ENCODE measurements at places on chromosomes 13 and 19.

- DNase-seq, result no peak
These were observed 3.8 kb downstream of the PROSER1 start for GRCh38 chr13:39034085-39034484.

DNA sequence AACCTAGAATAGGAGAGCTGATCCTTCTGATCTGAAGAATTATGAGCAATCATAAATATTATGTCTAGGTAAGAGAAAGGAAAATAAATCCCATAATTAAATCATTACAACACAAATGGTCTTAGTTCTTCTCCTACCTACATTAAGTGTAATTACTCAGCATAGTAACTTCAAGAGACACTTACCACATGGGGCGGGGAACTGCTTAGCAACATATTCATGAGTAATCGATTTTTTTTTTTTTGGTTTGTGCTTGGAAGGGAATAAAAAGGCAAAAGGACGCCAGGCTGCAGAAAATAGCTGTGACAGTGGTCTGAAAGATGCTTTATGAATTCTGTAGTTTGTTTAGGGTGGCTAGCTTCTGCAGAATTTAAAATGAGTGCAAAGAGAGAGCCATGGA, 103.3 kb upstream of the HTR2A start:
- DNase-seq, result no peak

DNA sequence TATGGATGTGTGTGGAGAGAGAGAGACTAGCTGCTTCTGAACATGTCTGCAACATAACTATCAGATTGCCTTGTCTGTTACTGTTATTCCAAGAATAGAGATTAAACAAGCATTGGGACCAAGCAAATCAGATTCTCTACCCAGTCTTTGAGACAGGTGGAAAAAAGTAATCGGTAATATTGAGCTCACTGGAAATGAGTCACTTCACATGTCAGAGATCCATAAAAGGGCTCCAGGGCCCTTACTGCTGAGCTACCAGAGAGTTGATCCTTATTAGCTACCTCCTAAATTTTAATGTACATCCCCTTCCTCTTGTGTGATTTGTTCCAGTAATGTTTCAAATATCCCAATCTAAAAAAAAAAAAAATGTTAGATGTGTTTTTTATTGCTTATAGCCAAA, 2118.0 kb downstream of the PCDH9 start:
- DNase-seq, result no peak

DNA sequence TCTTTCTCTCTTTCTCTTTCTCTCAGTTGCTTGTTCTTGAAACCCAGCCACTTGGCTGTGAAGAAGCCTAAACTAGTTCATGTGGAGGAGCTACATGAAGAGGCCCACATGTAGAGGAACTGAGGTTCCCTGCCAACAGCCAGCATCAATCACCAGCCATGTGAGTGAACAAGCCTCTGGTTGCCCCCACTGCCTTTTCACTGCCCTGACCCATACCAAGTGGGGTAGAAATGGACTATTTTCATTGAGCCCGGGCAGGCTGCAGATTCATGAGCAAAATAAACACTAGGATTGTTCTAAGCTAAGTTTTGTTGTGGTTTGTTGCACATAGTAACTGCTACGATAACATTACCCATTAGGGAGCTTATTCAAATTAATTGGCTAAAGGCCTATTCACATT, 78.7 kb upstream of the FAM216B start:
- DNase-seq, result no peak

GRCh38 chr13:44219577-44220548, 153.8 kb upstream of the SERP2 start:
- no peak for DNase-seq

GRCh38 chr13:35720690-35721554, 244.4 kb upstream of the MAB21L1 start:
- no peak for DNase-seq

GRCh38 chr19:42196011-42197001, 21.2 kb downstream of the DEDD2 start:
- DNase-seq, result no peak

DNA sequence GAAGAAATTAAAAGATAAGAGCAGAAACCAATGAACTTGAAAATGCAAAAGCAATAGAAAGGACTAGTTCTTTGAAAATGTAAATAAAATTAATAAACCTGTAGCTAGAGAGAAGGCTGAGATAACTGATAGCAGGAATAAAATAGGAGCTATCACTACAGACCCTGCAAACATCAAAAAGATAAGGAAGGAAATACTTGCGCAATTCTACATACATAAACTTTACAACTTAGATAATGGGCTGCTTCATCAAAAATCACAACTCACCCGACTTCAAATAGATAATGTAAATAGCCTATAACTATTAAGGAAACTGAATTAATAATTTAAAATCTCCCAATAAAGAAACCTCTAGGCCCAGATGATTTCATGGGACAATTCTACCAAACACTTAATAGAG, 3.5 kb upstream of the ATP4B start:
- DNase-seq, result no peak

DNA sequence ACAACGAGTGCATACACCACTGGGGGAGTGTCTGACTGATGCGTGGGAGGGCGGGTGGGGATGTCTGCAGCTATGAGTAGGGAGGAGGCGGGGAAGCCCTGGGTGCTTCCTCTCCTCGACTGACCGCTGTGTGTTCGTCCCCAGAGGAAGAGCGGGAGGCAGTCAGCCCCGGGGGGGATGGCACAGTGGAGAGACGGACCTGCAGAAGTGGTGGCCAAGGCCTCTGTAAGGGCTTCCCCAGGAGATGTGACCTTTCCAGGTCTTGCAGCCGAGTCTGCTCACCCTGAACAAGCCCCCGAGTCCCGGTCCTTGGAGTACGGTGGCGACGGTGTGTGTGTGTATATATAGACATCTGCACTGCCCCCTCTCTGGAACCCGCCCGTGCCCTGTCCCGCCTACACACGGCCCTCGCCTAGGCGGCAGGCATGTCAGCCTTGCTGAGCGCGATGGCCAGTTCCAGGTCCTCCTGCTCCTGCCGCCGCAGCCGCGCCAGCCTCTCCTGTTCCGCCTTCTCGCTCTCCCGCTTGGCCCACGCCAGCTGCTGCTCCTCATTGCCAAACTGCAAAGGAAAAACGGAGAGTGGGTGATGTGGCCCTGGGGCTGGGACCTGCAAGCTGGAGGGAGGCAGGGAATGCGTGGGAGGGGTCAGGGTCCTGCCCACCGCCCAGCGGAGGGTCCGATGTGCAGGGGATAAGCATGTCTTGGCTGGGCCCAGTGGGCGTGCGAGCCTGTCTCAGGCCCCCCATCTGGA, 30.8 kb downstream of the KLF2 start:
- DNase-seq, result no peak

DNA sequence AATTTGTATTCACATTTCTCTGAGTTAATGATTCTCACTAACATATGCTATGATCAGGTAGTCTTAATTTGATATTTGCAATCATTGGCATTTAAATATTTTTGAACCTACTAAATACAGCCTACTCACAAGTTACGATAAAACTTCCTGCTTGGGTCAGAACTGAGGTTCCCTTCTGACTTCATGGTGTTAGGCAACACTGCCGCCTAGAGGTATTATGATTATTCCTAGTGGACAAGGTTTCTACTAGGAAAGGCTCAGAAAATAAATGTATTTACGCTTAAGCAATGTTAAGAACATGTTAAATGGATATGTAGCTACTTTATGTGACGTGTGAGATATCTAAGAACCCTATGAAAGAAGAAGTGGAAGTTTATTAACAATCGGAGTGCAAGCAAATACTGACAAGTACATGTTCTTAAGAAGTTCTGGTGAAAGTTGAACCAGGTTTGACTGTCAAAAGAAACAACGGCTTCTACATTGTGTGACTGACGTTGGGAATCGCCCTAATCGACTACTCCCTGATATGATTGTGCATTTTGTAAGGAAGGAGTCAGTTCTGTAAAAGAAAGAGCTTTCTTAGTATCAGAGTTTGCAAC, 1395.8 kb downstream of the SLITRK5 start:
- DNase-seq, result no peak

DNA sequence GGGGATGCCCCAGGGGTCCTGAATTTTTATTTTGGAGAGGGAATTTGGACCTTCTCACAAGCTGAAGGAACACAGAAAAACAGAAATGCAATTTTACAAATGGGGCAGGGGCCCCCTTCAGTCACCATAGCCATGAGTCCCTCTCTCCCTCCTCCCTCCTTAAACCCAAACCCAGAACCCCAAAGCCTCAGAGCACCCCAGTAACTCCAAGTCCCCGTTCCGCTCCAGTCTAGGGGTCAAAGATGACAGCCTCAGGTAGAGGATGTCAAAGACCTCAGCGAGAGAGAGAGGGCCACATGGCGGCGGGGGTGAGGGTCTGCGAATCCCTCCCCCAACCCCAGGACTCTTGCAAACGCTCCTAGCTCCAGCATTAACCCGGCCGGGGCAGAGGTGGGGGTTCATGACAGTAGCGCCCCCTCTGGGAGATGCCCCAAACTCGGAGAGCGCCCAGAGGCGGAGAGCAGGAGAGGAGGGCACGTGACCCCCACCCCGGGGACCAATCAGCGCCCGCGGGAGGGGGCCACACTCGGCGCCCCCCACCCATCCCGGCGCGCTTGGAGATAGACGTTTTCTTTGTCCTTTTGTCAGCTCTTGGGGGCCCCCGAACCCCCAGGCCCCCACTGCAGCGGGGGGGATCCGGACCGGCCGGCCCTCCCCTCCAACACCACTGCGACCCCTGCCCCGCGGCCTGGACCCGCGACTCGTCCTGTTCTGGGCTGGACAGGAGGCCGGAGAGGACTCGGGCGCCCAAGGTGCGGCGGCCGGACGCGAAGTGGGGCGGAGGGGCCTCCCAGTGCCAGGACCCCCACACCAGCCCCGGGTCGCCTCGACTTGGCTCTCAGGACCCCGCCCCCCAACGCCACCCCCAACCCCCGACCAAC, 20.8 kb upstream of the SEMA6B start:
- DNase-seq, result no peak

DNA sequence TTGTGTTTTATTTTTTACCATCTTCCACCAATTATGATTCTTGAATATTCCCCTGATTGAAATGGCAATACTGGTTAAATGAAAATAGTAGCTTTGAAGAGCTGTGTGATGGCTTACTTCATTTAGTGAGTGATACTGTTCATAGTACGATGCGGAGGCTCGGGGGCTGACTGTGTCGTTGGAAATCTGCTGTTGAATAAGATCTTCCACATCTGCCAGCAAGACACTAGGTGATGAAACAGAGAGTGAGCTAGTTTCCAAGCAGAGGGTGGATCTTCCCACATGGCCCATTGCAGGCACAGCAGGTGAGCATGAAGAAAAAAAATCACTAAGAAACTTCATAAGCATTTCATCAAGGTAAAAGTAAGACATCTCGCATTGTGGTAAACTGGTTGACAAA, 22.5 kb downstream of the CPB2 start:
- no peak for DNase-seq

GRCh38 chr13:43303033-43303729, 279.8 kb downstream of the DNAJC15 start:
- no peak for DNase-seq

DNA sequence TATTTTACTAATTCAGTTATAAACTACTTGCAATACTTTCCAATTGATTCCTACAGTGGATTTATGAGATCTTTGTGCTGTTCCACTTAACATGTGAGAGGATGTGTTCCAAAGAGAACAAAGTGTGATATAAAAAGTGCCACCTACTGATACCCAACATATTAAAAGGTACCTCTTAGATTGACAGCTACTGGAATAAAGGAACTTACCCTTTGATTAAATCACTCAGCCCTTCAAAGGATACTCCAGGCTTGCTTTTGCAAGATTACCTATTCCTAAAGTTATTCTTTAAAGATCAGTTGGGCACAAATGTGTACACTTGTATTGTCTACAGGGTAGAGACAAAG, 65.9 kb downstream of the DCT start:
- DNase-seq, result no peak

DNA sequence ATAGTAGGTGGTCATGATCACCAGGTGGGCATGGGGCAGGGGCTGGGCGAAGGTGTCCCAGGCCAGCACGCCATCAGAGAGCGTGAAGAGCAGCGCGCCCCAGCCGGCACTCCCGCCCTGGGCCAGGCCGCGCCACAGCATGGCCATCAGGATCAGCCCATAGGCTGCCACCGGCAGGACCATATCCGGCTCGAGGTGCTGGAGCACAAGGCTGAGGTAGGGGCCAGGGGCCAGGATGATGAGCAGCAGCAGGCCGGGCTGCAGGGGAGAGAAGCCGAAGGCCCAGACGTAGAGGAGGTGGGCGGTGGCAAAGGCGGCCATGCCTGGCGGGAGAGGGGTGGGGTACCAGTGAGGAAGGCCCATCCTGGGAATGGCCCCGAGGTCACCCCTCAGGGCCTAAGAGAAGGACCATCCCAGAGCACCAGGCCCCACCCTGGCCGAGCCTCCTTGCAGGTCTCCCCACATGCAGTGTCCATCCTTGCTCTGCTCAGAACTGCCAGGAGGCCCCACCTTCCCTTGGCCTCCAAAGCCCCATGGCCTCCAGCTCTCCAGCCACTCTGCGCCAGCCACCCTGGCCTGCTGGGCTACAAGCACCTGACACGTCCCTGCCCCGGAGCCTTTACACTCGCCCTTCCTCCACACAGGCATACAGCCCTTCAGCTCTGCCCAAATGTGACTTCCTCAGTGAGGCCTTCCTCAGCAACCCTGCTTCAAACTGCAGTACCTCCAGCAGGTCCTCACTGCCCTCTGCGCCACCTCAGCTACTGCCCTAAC, 1.1 kb downstream of the TMEM86B start:
- DNase-seq, result no peak

- DNase-seq, result no peak
These were observed 47.8 kb upstream of the TCF3 start for GRCh38 chr19:1699998-1700732.

DNA sequence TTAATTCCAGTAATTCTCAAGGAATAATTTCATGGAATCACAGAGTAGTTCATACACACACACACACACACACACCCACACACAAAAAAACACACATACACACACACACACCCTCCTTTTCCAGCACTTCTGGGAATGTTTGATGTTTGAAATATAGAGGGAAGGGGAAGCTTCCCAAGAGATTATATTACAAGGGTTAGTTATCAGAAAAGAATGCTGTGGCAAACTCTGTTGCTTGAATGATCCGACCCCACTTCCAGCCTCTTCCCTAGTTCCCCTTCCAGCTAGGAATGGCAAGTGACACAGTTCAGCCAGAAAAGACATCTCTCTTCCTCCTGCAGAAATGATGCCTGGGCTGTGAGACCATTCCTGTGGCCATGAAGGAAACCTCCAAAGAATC, 49.9 kb downstream of the KCTD12 start:
- DNase-seq, result no peak

GRCh38 chr19:51777570-51778462, 16.8 kb downstream of the FPR2 start:
- no peak for DNase-seq

GRCh38 chr19:33740811-33741396, 55.8 kb upstream of the KCTD15 start:
- DNase-seq, result no peak
